ENCODE measurements at places on chromosomes 12 and 14.

GRCh38 chr12:94148739-94149118 is 352 bp downstream of the PLXNC1 start:
- no peak for DNase-seq

GRCh38 chr12:111011999-111012600 is 91.7 kb upstream of the MYL2 start:
- no peak for DNase-seq

GRCh38 chr14:100403105-100403504 is 80.0 kb downstream of the SLC25A47 start:
- DNase-seq = no peak

GRCh38 chr12:98780261-98780660 is 135.2 kb downstream of the APAF1 start:
- DNase-seq = no peak

DNA sequence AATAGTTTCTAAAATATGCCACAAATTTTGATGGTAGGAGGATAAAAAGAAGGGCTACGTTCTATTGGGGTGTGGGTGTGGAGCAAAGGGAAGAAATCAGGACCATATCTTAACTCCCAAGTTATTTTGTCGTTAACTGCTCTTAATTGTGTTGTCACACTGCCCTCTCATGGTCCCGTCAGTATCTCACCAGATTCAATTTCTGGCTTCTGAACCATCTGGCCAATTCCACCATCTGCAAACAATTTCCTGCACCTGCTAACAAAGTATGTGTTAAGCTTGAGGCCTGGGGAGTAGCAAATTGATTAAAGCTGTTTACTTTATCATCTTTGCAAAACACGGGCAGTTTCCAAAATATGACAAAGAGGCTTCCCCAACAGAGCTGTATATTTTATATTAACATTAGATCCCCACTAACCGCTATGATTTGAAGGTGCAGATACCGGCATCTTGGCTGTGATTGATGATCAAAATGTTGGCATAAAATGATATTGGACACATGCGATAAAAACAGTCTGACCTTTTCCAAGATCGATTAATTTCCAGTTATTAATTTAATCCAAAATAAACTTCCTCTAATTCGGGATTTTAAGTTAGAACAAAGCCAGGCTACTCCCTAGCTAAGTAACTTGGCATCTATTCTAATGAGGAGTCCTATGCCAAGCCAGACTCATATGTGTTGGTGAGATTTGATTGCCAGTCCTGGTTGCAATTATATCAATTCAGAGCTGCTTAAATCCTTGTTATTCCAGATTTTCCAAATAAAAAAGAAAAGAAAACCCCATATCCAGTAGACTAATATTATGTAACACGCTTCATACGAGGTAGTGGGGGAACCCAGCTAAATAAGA is 6.9 kb upstream of the DNM1L start:
- DNase-seq = peak; percentile 54

DNA sequence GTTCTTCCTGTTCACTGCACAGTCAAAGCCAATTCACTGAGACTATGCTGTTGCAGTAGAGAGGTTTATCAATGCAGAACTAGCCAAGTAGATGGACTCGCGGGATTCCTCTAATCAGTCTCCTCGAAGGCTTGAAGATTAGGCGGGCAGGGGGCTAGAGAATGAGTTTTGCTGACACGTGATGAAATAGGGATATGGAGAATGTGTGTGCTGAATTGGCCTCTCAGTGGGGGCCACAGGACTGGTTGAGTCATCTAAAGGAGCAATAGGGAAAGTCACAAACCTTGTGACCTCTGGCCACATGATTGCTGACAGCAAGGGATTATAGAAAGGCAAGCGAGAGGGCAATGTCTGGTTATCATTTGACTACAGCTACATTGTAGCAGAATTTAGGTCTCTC is 12.7 kb downstream of the MIPOL1 start:
- DNase-seq = no peak

DNA sequence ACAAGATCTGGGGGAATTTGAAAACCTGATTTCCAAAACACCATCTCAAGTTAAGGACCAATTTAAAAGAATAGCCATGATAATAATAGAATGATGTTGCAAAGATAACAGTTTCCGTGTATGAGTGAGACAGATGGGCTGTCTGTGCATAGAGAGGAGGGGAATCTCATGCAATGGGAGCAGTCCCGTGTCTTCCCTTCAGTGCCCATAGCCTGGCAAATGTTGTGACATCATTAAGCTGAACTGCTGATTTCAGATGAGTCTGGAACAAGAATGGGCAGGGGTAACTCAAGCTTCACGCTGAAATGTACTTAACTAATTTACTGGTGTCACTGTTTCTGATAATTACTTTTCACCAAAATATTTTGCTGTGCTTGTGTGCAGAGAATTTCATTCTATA is 454.0 kb downstream of the FOXG1 start:
- no peak for DNase-seq

DNA sequence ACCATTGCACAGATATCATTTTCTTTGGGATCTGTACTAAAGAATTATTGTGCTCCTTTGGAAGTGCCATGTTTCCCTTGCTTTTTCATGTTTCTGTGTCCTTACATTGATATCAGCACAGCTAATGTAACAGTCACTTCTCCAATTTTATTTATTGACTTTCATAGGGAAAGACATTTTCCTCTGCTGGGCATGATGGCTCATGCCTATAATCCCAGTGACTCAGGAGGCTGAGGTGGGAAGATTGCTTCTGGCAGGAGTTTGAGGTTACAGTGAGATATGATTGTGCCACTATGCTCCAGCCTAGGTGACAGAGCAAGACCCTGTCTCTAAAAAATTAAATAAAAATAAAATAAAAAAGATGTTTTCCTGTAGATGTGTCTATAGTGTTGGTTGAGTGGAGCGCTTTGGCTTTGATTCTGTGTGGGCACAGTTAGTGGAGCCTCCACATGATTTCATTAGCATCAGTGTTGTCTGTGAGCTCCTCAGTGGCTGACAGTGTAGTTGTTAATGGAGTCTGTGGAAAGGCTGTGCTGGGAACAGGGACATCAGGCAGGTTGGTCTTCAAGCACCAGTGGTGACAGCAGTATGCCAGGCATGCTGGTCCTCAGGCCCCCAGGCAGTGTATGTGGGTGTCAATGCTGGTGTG is 7.4 kb downstream of the OAS2 start:
- no peak for DNase-seq

GRCh38 chr12:102883204-102883799 is 33.7 kb downstream of the PAH start:
- DNase-seq = peak; percentile 39

DNA sequence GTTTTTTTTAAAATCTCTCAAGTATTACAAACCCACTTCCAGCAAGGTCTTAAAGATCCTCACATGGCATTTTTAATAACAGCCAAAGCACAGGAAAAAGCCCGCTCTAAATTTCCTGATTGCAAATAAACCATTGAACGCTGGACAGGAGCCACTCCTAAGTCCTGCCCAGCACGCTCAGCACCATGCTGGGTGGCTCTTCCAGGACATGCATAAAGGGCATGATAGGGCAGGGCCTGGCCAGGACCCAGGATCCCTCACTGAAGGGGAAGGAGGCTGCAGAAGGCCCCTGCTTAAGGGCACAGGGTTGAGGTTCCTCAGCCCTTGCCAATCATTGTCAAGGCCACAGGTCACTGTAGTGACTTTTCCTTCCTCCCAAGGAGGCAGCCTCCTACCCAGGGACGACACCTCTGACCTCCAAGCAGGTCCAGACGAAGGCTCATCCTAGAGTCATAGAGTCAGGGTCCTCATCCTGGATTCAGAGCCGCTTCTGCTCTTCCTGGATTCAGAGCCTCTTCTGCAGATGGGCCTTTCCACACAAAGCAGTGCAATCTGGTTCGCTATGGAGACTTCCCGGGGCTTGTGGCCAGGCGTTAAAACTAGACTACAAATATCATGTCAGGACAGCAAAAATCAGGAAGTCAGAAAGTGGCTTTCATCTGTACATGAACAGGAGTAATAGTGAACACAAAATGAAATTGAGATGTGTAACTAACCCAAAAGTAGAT is 123.8 kb downstream of the GCH1 start:
- no peak for DNase-seq

DNA sequence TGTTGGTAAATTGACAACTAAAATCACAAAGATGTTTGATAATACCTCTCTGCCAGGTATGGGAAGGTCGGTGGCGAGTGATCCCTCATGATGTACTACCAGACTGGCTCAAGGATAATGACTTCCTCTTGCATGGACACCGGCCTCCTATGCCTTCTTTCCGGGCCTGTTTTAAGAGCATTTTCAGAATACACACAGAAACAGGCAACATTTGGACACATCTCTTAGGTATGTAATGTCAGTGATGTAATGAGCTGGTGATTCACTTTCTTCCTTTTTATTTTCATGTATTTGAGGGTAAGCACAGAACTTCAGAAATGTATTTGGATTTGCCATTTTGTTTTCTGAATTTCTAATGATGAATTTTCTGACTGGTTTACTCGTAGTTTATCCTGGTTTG is 42.6 kb upstream of the LRTM2 start:
- DNase-seq = no peak

DNA sequence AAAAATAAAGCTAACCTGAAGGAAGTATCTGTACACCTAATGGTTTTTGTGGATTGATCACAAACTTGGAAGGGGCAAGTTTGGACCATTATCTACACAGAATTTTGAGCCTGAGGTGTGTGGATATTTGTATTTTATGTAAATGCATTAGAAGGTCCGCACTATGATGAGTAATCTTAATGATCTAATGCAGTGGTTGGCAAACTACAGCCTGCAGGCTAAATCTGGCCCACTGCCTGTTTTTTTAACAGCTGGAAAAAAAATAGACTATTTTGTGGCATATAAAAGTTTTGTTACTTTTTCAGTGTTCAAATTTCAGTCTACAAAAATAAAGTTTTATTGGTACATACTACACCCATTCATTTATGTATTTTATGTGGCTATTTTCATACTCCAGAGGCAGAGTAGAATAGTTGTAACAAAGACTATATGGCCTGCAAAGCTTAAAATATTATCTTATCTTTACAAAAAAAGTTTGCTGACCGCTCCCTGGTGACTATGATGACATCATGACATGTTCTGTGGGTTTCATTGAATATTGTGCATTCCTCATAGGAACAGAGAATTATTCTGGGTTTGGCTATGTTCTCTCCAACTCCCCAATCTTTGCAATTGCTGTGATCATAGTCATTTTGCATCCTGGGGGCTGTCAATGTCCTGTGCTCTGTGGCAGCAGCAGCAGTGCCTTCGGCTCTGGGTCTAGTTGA is 962.6 kb upstream of the FBXO33 start:
- no peak for DNase-seq

DNA sequence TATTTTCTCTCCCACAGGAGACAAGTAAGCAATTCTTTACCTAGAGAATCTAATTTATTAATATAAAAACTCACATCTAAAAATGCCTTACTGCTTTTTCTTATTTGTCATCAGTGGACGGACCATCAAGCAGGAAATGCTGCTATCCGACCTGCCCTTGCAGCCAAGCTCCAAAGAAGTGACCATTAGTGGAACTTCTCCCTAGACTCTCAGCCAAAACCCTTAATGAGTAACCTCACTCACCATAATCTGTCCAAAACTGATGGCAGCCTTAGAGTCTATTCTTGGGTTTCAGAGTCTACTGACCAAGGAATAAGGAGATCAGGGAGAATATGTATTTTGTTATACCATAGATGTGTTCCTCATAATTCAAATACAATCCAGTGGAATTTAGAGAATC is 60.9 kb upstream of the CFL2 start:
- DNase-seq = no peak

- no peak for DNase-seq
Observed at GRCh38 chr12:94563286-94563685, 87.1 kb downstream of the TMCC3 start.

DNA sequence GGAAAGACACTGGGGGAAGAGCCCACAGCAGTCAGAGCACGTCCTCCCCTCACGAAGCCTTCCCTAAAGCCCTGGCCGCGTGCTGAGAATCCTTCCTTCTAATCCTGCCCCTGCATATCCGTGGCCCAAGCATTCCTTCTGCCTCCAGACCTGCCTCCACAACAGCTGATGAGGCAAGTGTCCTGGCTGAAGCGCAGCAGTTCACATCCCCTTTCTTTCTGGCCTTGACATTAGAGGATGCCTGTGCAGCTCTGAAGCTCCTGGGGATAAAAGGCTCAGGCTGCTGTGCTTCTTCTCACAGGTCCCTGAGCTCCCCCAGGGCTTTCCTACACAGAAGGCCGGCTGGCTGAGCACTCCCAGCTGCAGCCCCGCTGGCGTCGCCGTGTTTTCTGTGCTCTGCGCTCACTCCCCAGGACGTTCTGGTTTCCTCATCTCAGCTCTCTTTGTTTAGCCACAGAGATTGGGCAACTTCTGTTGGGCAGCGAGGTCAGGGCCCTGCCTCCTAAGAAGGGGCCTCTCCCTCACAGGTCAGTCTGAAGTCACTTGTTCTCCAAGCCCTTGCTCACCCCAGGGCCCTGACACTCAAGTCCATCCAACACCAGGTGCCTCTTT is 45.8 kb downstream of the NINJ2 start:
- no peak for DNase-seq

- no peak for DNase-seq
Observed at GRCh38 chr14:91706996-91707395, 24.9 kb downstream of the CATSPERB start.

DNA sequence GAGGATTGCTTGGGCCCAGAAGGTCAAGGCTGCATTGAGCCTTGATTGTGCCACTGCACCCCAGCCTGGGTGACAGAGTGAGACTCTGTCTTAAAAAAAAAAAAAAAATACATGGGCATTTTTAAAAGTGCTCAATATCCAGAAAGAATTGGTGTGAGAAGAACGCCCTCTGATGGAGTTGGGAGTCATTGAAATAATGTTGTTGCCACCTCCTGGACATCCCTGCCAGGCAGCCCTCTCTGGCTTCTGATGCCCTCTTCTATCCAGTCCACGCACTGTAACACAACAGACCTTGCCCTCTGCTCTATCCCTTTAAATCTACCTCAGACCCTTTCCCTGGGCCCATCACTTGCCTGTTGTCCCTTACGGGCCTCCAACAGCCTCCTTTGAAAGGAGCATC is 4.9 kb downstream of the PTGDR start:
- DNase-seq = peak; percentile 65

DNA sequence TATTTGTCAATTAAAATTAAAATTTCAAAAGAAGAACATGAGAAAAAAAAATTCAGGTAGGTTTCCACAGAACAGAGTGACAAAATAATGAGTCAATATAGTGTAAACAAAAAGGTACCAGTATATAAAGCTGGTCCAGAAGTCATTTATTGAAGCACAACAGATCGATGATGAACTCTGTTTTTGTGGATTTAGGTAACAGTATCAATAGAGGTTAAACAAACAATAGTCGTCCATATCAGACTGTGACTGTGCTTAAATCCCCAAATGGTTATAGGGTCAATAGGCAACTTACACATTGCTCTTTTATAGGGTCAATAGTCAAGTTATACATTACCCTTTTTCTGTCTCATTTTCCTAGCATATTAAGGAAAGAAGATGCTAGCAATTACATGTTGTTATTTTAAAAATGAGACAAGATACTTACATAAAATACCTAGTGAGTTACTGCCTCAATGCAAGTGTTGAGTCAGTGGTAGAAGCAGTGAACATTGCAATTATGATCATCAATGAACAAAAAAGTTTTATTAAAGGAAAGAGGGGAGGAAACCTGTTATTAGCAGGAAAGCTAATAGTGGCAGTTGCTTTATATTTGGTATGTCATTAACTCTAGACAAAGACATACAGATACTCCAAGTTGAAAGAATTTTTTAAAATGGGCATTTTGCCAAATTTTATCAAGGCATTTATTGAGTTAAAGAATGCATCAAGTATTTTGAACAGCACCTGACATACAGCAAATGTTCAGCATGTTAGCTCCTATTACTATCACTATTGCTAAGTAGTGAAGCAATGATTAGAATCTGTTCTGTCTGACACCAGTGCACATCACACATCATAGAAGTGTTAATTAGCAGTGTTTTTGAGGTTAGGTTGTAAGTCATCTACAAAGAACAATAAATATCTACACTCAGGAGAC is 102.9 kb downstream of the CCER1 start:
- no peak for DNase-seq

- no peak for DNase-seq
Observed at GRCh38 chr12:93022603-93023340, 93.7 kb upstream of the EEA1 start.

Measured in activated CD8-positive, alpha-beta T cell treated with anti-CD3 and anti-CD28 coated beads, Interleukin-2, amount 10 ng/mL, durations not matched to agents 7 days and 5 days (primary cell).